ENCODE measurements at places on chromosomes 3 and 15.
A peak's percentile ranks its signal among the peaks of the same experiment; 100 is the strongest.

- no peak for DNase-seq
Observed at GRCh38 chr15:29087521-29088285, 181.9 kb downstream of the NSMCE3 start.

DNA sequence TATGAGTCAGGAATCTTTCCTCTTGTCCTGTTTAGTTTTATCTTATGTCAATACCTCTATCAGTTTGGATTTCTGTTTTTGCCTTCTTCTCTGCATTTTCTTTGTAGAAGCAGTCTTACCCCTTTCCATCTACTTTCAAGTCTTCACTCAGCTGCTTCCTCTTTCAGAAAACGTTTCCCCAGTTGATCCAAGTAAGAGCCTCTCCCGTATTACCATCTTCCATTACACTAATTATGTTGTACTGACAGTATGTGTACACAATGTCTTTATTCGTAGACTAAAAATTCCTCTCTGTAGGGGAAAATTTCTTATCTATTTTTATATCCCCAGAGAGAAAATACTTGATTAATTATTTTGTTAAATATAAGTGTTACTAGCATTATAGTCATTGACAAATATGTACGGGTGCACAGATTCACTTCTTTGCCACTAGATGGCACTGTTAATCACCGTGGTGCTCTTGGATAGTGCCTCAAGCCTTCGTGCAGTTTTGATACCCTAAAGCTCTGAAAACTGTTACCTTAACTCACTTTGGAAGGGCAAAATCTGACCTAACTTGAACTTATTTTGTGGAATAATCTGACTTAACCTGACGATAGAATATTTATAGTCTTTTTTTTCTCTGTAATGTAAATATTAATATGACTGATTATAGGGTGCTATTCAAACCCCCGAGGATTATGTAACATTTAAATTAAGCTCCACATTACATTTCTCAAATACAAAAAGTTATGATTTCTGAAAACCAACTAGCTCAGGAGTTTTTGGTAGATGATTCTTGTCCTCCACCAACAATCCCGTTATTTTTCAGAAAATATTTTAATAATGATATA lies 74.2 kb upstream of the POU1F1 start:
- peak; percentile 7 for DNase-seq

DNA sequence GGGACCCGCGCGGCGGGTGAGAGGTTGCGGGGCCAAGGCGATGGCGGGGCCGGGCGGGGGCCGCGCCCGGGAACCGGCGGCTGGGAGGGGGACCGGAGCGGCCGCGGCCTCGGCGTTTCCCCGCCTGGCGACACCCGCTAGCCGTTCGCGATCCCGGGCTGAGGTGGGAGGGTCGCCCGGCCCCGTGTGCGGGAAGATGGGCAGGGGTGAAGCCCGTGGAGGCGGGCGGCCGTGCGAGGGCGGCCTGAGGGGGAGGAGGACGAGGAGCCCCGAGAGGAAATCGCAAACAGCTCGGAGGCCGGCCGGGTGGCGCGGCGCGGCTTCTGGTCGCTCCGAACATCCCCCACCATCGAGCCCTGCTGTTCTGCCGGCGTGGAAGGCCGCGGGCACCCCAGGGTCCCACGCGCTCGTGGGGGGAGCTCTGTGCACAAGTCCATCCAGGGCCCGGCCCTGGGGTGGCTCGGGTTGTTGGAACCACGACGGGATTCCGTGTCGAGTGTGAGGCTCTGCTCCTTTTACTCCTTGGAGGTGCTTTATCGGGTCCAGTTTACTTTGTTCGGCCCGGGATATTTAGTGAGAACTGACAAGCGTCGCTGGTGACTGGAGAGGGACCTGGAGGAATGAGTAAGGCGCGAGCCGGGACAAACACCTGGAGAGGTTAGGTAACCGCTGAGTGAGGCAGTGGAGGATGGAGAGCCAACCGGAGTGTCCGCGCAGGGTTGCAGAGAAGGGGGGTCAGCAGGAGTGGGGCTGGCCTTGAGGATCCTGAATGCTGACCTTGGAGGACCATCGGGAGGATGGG lies 728 bp downstream of the CRTC3 start:
- DNase-seq, result peak; percentile 52

GRCh38 chr3:7423036-7423435 lies 562.1 kb downstream of the GRM7 start:
- DNase-seq, result no peak

DNA sequence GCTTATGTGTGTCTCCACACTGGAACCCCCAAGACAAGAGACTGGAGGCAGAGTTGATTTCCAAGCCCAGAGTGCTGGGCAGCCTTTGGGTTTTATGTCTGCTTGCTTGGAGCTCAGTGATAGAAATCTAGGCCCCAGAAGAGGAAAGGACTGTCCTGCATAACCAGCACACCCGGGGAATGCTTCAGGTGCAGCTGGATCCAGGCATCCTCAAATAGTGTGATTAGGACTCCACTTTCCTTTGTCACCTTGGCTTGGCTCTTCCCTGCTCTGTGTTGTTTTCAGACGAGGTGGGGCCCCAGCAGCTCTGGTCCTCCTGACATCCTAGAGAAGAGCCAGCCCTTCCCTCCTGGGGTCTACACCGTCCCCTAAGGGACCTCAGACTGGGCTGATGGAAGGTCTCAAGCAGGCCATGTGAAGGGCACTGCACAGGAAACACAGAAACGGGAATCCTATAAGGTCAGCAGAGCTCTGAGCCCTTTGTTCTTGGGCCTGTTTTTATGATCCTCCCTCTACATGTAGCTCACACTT lies 143.7 kb downstream of the TJP1 start:
- DNase-seq, result no peak

DNA sequence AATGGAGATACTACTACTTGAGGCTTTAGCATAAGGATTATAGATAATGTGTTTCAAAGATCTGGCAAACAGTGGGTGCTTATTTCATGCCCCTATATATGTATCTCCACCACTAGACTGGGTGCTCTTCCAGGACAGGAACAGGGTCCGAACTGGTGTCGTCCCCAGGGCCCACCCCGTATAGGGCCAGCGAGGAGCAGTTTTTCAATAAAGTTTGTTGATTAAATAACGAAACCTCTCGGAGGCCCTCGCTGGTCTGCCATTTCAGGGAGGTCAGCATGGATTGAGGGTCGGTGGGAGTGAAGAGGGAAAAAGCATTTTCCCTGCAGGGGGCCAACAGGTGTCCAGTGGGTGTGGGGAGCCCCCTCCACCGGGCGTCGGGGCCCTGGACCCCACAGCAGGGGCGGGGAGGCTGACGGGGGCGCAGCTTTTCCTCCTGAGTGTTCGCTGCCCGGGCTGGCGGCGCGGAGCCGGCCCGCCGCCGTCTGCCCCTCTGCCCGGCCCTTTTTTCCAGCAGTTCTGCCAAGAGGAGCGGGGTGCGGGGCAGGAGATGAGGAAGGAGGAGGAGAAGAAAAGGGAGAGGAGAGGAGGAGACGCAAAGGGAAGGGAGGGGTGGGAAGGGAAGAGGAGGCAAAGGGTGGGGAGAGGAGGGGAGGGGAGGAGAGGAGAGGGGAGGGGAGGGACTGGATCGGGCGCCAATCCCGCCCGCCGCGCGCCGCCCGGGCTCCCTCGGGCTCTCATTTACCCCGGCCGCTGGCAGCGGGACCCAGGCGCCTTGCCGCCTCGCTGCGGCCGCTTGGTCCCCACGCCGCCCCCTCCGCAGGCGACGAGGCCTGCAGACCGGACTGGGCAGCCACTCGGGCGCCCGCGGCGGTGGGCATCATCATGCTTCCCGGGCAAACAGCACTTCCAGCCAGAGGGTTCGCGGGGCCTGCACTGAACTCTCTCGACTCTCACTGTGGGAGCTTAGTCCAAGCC lies 66.3 kb downstream of the ISG20 start:
- DNase-seq, result peak; percentile 51

GRCh38 chr3:125261031-125261430 lies 48.5 kb upstream of the SLC12A8 start:
- no peak for DNase-seq

- no peak for DNase-seq
Observed at GRCh38 chr3:122510878-122511535, 3.7 kb downstream of the KPNA1 start.

DNA sequence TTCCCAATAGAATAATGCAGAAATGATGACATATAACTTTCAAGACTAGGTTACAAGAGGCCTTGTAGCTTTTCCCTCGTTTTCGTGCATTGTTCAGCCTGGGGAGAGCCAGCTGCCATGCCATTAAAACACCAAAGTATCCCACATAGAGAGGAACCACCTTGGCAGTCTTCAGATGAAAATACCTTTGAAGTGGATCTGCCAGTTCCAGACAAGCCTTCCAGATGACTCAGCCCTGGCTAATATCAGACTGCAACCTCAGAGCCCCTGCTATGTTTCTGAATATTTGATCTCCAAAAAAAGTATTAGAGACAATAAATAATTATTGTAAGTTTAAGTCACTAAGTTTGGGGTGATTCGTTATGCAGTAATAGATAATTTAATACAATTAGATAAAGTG lies 294.3 kb upstream of the GBE1 start:
- no peak for DNase-seq

Measured in nephron progenitor cell (in vitro differentiated cells).